ENCODE measurements at places on chromosomes 3 and 15.

- DNase-seq: no peak
Measured at GRCh38 chr3:112092496-112093179, 6.4 kb downstream of the C3orf52 start.

GRCh38 chr3:193248848-193249468, 7.9 kb downstream of the PLAAT1 start:
- no peak for DNase-seq

DNA sequence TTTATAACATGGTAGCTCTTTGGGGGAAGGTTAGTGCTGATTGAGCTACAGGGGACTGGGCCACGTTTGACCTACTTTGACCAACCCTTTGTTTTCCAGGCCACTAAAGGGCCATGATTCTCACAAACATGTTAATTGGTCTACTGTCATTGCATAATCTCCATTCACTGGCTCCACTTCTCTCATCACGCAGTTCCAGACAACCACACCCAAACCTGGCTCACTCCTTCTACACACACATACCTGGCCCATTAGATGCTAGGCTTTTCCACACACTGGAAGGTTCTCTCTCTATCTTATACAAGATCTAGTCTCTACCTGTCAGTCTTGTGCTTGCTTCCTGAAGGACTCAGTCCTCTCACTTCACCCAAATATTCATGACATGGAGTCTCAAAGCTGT, 15.9 kb downstream of the TGM5 start:
- DNase-seq: no peak

DNA sequence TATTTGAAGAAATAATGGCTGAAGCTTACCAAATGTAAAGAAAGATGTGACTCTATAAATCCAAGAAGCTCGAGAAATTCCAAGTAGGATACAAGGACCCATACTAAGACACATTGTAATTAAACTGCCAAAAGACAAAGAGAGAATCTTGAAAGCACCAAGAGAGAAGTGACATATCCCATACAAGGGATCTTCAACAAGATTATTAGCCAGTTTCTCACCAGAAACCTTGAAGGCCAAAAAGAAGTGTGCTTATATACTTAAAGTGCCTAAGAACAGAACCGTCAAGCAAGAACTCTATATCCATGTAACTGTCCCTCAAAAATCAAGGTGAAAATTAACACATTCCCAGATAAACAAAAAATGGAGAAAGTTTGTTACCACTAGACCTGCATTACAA, 220.5 kb downstream of the ADAMTS17 start:
- no peak for DNase-seq

DNA sequence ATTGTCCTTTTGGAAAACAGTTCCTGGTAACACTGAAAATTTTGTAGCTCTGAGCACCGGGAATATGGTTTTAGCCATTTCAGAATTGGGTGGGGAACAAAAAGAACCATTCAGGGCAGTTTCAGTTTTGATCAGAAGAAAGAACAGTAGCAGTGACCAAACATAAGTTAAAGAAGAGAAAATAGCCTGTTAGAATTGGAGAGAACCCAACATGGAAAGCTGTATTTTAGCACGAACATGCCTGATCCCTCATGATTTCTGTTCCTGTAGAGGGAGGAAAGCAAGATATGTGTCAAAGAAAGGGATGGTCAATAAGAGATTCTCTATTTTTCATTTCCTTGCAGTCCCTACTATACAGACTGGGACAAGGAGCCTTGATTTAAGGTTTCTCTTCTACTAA, 119.9 kb downstream of the ALDH1A2 start:
- DNase-seq: no peak

DNA sequence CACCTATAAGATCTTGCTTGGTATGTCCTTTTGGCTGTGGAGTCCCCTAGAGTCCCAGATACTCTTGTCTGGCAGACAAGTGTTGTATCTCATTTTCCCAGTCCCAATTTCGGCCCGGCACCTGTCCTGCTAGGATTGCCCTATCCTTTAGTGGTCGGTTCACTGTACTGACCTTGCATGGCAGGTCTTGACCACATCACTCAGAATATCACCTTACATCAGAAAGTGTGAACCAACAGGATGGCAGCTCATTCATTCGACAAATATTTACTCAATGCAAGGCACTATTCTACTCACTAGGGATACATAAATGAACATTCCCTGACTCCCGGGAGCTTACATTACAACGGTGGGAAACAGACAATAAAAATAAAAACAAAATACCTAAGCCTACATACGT, 5.7 kb upstream of the CCDC80 start:
- DNase-seq: no peak

DNA sequence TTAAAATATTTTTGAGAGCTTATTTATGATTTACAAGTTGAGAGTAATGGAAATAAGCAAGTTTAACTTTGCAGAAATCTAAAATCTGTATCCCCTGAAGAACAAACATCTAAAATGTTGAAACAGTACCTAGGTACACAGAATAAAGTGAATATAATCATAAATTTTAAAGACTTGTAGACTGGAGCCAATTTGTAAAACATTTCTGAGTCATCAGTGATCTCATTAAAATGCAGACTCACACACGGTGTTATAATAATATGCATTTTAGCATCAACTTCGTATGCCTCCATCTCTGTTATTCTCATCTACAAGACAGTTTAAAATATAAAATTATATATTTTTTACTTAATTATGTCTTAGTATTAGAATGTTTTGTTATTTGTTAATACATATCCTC, 399.5 kb upstream of the GOLIM4 start:
- DNase-seq: no peak

- DNase-seq: no peak
Measured at GRCh38 chr3:8857720-8858367, 88.4 kb upstream of the OXTR start.

DNA sequence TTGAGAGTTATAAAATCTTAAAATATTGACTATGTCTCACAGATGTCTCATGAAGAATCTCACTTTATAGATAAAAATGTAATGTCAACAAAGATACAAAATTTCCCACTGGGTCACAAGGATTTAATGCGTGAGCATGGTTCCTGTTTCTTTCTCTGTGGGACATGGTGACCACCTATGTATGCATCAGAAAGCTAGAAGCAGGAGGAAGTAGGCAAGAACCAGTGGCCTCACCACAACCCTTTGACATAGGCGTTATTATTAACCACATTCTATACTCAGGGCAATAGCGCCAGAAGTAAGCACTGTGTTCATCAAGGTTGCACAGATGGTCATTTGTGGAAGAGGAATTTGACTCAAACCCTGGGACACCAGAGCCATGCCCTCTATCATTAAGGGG, 11.7 kb upstream of the ADAMTS17 start:
- DNase-seq: no peak

GRCh38 chr3:59432665-59433064, 382.8 kb upstream of the CFAP20DC start:
- DNase-seq: no peak

- DNase-seq: no peak
Measured at GRCh38 chr3:37139567-37140052, 34.8 kb downstream of the LRRFIP2 start.

DNA sequence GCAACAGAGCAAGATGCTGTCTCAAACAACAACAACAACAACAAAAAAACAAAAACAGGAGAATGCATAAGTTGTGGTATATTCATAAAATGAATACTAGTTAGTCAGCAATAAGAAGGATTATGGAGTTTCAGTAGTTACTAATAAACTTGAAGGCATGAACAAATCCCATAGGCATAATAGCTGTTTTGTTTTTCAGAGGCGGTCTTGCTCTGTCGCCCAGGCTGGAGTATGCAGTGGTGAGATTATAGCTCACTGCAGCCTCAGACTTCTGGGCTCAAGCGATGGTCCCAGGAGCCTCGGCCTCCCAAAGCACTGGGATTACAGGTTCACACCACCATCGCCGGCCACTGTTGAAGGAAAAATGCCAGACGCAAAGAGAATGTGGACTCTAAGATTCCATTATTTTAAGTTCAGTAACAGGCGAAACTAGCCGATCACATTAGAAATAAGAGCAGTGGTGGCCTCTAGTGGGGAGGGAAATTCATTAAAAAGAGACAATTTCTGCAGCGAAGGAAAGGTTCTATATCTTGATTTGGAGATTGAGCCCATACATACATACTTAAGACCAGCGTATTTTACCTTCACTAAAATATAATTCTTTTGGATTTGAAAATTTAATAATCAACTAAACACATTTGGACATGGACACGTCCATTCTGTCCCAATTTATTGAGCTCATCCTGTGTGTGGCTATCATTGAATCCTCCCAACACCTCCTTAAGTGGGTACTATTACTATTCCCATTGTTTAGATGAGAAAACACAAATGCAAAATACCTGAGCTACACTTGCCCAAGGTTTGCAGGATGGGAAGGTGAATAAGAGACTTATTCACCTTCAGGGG, 27.4 kb upstream of the HDAC11 start:
- DNase-seq: peak; percentile 60

GRCh38 chr15:38684440-38685010, 119.9 kb upstream of the RASGRP1 start:
- DNase-seq: no peak

GRCh38 chr15:65330934-65331645, 26.6 kb downstream of the RNU5B-1 start:
- DNase-seq: no peak

DNA sequence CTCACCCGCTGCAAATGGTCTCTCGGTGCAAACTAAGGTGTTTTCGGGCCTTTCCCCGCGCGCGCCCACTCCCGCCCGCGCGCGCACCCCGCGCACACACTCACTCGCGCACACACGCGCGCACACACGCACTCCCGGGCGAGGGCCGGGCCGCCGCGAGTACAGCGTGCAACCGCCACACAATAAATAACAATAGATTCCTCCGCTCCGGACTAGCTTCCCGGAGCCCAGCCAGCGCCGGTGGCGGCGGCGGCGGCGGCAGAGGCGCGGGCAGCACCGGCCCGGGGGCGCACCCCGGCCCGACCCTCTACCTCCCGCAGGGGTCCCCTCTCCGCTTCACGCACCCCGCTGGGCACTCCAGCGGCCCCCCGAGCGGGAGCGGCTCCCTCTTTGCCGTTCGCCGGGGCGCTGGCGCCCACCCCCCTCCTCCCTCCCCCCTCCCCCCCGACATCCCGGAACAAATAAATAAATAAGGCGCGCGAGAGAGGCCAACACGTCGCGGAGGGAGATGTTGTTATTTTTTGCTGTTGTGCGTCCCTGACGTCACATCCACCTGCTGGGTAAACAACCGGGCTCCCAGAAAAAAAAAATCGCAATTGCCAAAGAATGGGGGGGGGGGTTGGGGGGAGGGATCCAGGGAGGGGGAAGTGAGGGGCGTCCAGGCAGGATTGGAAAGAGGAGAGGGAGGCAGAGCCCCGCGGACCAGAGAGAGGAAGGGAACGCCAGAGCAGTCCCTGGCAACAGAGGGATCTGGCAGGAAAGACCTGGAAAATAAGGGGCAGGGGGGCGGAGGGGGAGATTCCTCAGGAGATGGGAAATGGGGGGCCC, at the start of gene FOXP1:
Gene FOXP1, minus strand, starts transcription at position 163 of the 828 bp plus-strand sequence. CDS start 385,347 bp downstream, outside the sequence.
- peak; percentile 40 for DNase-seq

GRCh38 chr3:100737334-100737733, 28.0 kb downstream of the TFG start:
- DNase-seq: no peak

- DNase-seq: no peak
Measured at GRCh38 chr3:147419781-147420224, 10.6 kb downstream of the ZIC1 start.

DNA sequence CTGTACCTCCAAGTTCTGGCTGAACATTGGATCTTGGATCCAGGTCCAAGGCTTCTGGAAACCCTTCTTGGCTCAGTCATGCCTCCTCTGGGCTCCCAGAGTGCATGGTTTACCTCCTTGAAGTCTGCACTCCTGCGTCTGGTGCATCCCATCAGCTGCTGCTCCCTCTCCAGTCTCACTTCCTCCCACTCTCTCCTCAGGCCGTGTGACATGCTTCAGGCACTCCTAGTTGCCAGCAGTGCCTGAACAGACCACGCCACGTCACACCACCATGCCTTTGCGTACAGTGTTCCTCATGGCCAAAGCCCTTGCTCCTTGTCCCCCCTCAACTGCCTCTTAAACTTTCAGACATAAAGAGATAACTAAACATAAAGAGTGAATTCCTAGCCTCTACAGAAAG, 5.7 kb downstream of the GPR27 start:
- no peak for DNase-seq

- DNase-seq: no peak
Measured at GRCh38 chr3:156751461-156752025, 74.6 kb upstream of the LEKR1 start.

- no peak for DNase-seq
Measured at GRCh38 chr3:52025453-52025852, 29.8 kb upstream of the RPL29 start.

DNA sequence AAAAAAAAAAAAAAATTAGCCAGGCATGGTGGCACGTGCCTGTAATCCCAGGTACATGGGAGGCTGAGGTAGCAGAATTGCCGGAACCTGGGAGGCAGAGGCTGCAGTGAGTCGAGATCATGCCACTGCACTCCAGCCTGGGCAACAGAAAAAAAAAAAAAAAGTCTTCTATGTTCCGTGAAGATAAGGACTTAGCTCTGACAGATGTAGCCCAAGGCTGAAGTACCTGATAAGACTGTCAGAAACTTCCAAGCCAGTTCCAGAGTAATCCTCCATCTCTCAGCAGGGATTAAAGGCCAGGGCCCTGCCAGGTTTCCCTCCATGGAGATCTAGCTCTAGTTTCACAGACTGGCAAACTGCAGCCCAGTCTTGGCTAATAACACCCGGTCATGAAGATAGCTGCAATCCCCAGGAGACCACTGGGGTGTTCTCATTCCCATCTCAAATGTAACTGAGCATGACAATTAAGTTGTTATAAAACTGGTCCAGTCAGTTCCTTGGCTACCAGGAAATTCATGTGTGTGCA, 8.5 kb downstream of the CDCP1 start:
- no peak for DNase-seq

DNA sequence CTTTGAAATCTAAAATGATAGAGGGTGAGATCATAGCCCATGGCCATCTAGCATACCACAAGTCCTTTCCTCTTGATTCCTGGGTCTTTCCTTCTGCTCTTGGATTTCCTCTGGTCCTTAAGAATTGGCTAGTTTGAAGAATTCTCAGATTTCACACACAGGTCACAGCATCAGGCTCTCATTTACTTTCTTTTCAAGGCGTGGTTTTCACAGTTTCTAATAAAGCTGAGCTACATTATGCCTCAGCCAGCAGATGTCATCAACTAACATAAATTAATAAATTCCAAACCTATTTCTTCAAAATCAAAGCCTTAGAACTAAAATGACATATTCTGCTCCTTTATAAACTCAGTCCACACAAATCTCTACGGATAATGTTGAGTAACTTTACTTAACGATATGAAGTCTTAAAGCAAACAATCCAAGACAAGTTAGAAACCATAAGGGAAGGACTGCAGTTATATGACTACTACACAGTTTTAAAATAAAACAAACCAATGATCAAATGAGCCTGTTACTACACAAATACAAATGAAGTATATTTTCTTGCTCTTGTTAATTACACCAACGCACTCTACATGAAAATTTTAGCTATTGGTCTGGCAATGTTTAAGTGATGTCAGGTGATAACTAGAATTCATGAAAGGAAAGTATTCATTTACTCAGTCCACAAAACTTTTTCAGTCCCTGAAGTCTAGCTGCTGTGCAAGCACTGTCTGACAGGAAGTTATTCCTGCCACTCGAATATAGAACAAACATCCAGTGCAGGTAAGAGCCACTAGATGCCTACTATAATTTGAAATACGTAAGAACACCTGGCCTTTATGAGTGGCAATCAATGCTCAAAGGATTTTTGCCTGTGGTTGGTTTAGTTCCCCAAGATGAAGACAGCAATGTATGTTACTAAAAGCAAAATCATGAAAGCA, 9.2 kb downstream of the CCDC14 start:
- DNase-seq: peak; percentile 12

Data from NCI-H1092 treated with DMSO at 0.1 percent for 48 hours (cell line).